ENCODE measurements at places on chromosomes 7 and 10.
A peak's percentile ranks its signal among the peaks of the same experiment; 100 is the strongest.

DNA sequence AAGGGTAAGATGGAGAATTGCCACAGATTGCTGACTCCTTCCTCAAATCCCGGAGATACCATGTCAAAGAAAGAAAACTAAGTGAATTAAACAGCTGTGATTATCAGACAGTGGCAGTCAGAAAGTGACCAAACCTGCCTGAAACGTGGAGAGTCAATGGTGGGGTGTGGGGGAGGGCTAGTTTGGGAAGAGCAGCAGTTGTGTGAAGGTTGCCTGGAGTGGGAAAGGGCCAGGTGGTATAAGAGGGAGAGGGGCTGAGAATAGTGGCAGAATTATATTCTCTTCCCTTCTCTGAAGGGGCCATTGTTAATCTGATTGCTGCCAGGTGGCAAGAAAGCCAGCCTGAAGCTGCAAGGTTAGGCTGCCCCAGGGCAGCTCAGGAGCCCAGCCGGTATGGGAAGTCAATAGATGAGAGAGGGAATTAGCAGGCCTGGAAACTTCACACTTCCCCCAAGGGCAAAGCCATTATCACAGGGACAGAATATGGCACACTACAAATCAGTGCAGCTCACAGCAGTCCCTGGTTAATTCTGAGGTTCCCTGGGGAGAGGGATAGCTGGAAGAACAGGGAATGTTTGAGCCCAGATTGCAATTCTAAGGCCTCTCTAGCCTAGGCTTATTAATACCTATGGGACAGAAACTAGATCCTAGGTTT lies 83.9 kb upstream of the ITGB1 start:
- DNase-seq = no peak

DNA sequence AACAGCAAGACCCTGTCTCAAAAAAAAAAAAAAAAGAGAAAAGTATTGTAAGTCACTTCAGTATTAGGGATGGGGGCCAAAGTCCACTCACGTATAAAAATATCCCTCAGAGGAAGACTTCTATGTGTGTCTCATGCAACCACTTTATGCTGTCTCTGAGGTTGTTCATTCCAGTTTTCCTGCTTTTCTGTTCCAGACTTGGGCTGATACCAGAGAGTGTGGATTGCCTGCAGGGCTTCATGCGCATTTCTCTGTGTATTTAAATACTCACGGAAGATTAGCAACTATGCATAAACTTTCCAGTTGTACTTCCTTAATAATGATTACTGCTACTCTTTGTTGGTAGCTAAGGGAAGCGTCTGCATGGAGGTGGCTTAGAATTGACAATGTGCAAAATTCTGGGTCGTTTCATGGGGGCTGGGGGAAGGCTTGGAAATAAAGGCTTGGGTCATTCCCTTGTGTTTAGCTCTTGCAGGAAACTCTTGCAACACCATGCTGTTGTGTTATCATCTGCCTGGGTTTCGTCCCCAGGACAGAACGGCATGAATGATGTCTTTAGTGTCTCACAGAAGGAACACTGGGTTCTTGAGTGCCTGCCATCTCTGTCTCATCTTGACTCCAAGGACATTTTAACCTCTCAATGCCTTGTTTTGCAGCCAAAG lies 54.1 kb downstream of the KIAA1217 start:
- no peak for DNase-seq

DNA sequence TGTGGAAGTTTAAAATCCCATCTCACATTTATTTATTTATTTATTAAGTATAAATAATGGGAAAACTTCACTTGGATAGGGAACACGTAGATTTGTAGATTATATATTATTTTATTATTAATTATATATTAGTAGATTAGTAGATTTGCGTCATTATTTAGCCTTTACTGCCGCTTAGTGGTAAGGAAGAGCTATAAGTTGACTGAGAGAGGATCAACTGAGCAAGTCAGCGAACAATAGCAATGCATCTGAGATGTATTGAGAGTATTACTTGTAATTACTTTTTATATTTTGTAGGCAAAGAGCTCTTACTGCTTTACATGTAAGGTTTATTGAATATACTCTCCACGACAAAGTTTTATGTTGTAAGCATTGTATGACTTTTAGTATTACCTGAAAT lies 244.5 kb upstream of the ANKRD30A start:
- no peak for DNase-seq

DNA sequence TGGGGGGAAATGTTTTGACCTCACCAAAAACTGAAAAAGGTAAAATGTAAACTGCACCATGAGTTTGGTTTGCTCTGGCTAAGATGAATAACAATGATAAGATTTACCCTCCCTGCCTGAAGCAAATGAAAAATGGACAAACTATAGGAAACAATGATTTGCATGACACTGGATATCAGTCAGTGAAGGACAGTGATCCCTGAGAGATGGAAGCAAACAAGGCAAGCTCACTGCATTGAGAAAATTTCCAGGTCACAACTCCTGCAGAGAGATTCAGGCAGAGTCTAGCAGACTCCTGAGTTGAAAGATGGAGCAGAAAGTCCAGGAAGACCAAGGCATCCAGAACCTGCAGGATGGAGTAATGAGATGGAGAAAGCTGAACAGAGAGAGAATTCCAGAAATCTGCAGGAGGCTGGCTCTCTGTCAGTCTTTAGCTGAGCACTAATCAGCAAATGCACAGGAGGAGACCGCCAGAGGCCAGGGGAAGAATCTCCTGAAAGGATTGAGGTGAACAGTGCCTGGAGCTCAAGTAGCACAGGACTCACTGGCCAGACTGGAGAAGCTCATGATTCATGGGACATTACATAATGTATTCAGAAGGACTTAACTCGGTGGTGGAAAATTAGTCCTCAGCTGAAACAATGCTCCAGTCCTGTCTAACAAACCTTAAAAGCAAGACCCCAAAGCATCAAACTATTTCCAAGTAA lies 51.2 kb upstream of the PALS2 start:
- no peak for DNase-seq

DNA sequence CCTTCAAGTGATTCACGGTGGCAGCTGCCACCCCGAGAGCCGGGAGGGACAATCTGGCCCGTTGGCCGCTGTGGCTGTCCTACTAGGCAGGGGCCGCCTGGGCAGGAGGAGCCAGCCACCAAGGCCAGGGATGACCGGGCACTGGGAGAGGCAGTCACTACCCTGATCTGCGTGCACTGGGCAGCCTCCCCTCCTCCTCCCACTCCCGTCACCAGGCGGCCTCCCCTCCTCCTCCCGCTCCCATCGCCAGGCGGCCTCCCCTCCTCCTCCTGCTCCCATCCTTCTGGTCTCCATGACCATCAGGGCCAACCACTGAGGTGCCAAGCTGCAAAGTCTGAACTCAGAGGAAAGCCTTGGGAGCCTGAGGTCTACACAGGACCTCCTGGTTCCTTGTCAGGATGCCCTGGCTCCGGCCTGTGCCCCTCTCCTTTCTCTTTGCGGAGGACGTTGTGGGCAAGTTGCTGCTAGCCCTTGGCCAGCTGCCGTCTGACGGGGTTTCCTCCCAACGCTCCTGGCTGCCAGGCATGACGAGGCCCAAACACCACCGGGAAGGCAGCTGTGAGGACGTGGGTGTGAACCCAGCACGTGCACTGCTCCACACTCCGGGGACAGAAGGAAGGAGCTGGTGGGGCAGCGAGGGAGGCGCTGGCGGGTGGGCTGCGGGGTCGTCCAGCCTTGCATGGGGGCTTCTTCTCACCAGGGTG lies 131.1 kb downstream of the WDR37 start:
- peak; percentile 46 for DNase-seq

- DNase-seq = no peak
These were observed 6.2 kb downstream of the C10orf105 start for GRCh38 chr10:71713135-71714030.

- DNase-seq = no peak
These were observed 721.6 kb downstream of the ANKRD7 start for GRCh38 chr7:118945911-118946682.

- no peak for DNase-seq
These were observed 77.4 kb downstream of the PRLHR start for GRCh38 chr10:118518095-118518494.

- no peak for DNase-seq
These were observed 151.3 kb upstream of the RSU1 start for GRCh38 chr10:16968416-16969041.

DNA sequence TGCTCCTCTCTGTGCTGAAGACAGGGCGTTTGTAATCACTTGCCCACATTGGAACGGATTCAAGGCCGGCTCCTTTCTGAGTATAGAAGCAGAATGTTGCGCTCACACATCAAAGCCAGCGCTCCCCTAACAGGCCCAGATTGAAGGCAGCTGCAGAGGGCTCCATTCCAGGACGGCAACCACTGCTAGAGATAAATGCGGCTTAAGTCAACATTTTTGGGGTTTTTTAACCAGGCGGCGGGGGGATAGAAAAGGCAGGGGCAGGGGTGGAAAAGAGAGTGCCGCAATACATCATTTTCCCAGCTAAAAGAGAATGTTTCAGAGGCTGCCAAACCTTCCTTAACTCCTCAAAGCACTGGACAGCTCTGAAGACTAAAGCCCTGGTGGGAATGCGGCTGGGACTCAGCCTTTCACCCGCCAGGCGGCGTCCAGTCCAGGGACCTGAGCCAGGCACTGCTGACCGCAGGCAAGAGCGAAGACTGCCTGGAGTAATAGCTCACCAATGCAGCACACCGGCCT lies 189.6 kb downstream of the TNS3 start:
- no peak for DNase-seq

DNA sequence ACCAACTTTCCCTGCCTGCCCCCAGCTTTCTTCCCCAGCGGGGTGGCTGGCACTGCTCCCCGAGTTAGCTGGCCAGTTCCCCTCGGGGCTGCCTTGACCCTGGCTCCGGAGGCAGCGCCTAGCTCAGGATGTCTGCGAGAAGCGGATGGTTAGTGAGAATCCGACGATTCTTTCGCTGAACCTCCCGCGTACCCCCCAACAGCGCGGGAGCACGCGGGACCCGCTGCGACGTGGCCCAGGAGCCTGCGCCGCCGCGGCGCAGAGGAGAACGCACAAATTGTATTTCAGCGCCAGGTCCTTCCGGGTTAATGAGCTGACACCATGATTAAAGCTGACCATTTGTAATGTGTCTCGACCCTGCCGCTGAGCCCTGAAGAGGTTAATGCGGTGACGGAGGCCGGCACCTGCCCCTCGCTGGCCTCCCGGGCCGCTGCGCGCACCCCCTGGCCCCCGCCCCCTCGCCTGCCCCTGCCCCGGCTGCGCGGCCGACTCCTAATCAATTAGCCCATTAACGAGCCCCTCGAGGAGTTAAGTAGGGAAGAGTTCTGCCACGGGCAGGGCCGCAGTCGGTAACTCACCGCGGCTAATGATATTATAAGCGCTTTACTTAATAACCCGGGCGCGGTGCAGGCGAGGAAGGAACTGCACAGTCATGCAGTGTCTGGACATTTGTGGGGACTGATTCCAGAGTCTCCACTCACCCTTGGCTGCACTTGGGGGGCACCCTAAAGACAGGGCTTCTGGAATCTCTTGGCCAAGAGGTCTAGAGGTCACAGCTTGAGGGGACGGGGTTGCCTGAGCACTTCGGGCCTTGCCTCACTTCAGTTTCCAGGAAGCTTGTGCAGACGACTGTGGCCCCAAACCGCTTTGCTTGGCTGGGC lies 1.7 kb upstream of the HMX2 start:
- no peak for DNase-seq

DNA sequence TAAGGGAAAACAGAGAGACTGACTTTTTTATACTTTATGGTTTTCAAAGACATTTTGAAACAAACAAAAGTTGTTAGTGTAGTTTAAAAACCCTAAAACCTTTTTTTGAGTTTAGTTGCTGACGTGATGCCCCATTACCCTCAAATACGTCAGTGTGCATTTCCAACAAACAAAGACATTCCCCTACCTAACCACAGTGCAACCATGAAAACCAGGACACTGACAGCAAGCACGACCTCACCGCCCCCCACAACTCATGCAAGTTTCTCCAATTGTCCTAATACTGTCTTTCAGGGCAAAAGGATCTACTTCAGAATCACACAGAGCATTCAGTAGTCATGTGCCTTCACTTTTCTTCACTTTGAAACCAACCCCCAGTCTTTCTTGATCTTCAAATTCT lies 75.0 kb downstream of the WNT2 start:
- no peak for DNase-seq

GRCh38 chr7:50166997-50167965 lies 74.2 kb upstream of the ZPBP start:
- no peak for DNase-seq

DNA sequence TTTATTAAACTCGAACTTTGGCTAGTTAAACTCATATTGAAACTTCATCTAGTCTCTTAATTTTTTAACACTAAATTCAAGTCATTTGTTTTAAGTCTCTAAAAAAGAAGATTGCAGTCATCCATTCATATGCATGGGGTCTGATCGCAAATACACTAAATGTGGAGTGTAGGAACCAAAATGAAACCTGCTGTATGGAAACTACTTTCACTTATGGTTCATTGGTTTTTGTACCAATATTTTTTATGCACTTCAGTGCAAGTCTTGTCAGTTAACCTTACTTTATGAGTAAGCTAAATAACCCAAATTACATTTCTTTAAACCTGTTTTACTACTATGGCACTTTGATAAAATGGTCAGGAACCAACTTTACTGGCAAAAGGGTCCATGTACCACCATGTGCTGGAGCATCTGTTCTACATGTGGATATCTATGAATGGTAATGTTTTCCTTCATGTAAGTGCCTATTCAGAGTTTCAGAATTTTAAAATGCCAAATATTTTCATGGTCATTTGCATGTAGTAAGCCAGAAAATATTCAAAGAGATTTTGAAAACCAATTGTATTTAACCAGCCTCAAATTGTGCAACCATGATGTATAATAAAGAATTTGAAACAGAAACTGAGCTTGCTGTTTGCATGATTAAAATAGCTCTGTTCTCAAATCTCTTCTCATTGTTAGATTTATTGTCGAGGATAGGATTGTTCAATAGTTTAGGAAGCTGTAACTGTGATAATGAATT lies 7.6 kb upstream of the SUPV3L1 start:
- no peak for DNase-seq

GRCh38 chr10:62038609-62039190 lies 137.2 kb downstream of the ARID5B start:
- DNase-seq = peak; percentile 41

- peak; percentile 50 for DNase-seq
These were observed 22.6 kb downstream of the TMEM254 start for GRCh38 chr10:80100861-80101695.

DNA sequence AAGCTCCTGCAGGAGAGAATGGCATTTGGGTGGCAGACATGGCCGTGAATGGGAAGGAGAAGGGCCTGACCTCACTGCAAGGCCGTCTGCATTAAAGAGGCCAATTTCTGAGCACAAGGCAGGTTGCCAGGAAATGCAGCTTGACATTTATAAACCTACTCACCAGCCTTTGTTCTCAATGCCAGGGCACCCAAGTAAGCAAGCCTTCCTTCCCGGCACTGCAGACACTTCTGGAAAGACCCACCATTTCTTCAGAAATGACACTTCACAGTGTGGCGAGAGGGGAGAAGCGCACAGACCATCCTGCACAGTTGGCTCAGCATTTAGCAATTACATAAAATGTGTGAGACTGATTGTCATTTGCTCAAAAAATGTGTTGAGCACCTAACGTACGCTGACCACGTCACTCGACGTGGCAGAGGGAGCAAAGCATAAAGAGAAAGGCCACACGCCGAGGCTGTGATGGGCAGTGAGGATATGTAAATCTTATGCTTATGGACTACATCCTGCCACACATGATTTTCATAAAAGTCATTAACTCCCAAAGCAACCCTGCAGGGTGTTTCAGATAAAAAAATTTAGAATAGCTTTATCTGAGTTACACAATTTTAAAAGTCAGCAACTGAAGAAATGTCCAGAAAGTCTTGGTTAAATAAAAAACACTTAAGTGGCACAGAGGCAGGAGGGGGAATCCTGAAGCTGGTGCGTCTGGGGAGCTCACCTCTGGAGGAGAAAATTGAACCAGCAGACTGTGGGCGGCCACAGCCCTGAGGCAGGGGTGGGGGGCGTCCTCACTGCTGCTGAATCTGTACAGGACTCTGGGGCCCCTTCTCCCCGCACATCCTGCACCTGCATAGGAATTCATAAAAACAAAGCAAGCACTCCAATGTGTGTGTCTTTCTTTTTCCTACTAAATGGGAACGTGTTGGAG lies 543.8 kb downstream of the PTPRN2 start:
- DNase-seq = no peak
